Activated CD4-positive, alpha-beta T cell treated with anti-CD3 and anti-CD28 coated beads for 24 hours (primary cell): ENCODE measurements at places on chromosomes 6 and 20.

DNA sequence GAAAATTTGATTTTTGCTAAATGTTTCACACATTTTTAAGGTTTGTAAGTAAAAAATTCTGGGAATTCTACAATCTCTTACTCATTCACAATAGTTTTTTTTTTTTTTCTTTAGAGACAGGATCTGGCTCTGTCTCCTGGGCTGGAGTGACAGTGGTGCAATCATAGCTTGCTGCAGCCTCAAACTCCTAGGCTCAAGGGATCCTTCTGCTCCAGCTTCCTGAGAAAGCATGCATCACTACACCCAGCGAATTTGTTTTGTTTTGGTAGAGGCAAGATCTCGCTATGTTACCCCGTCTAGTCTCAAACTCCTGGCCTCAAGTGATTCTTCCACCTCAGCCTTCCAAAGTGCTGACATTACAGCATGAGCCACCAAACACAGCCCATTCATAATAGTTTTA, 232.8 kb downstream of the GJA1 start:
- DNase-seq, result no peak

DNA sequence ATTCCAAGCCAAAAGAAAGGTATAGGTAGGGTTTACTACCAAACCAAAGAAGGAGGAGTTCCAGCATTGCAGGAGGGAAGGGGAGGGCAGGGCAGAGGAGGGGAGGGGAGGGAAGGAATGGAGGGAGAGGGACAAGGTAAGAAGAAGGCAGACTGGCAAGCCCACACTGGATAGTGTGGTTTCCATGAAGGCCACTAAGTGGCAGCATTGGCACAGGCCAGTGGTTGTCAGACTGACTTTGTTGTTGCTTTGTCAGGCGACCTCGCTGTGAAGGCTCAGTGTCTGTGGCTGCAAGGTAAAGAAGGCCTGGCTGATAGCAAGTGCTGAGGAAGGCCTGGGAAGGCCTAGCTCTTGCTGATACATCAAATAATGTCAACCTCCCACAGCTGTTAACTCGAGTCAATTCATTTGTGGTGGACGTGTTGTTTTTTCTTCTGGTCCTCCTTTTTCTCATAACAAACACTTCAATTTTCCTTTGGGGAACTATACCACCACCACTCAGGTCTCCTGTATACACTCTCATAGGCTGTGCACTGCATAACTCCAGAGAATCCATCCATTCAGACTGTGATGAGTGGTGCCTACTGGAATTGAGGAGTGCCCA, 7.7 kb upstream of the ZNF334 start:
- DNase-seq, result peak; percentile 10

DNA sequence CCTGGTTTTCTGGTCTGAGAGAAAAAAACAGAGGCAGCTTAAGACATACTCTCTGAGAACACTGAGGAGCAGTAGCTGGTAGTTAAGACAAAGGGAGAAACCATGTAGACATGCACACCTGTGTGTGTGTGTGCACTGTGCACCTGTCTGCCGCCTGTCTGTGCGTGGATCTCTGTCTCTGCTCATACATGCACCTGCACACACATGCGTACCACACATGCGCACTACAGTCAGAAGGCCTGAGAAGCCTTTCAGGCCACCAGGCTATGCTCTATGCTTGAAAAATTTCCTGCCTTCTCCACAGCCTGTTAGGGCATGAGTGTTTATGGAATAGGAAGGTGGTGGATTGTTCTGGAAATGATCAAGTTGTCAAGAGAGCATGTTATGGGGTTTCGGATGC, 103.5 kb downstream of the CDH4 start:
- DNase-seq, result no peak

GRCh38 chr20:7497985-7498384, 442.3 kb downstream of the HAO1 start:
- DNase-seq, result no peak

GRCh38 chr6:142758629-142759025, 186.3 kb downstream of the HIVEP2 start:
- DNase-seq, result no peak

GRCh38 chr20:4053071-4053919, 37.9 kb upstream of the RNF24 start:
- no peak for DNase-seq

DNA sequence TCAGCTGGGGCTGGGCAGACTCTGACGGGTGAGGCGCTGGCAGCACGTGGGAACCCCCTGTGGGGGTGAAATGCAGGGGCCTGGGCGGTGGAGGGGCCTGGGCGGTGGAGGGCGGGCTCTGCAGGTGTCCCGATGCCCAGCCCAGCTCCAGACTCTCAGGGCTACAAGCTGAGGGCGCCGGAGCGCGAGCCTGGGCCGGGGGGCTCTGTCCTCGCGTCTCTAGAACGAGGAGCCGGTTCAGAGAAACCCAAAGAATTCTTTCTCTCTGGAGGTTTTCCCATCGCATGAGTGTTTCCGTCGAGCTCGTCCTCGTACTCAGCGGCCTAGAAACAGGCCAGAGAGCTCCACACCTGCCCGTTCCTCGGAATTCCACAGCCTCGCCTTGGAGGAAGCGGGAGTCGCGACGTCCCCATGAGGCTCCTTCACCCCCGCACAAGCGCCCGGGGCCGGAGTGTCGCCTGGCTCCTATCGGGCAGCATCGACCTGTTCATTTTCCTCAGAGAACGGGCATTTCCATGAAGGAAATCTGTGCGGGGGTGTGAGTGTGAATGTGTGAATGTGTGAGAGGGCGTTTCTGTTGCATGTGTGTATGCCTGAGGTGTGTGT, 76.9 kb downstream of the SMOC2 start:
- DNase-seq, result no peak

GRCh38 chr20:50330504-50331313, 140.1 kb downstream of the CEBPB start:
- DNase-seq, result no peak

- no peak for DNase-seq
Observed at GRCh38 chr20:35954907-35955251, 577 bp upstream of the SCAND1 start.

GRCh38 chr6:163397326-163397725, 17.2 kb upstream of the QKI start:
- DNase-seq, result no peak

GRCh38 chr6:39821046-39821740, 29.0 kb downstream of the DAAM2 start:
- no peak for DNase-seq

DNA sequence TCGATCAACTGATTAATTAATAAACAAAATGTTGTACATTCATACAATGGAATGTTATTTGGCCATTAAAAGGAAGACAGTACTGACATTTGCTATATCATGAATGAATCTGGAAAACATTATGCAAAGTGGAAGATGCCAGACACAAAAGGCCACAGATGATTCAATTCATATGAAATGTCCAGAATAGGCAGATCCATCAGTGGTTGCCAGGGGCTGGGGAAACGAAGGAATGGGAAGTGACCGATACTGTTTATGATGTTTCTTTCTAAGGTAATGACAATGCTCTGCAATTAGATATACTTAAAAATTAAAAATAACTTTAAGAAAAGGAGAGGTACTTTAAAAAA, 37.2 kb downstream of the ELOVL5 start:
- no peak for DNase-seq

GRCh38 chr6:165586706-165587105, 76.3 kb downstream of the PDE10A start:
- no peak for DNase-seq

- no peak for DNase-seq
Observed at GRCh38 chr20:61271312-61272231, 19.5 kb downstream of the CDH4 start.

- no peak for DNase-seq
Observed at GRCh38 chr6:167855825-167856425, 29.2 kb downstream of the AFDN start.

- no peak for DNase-seq
Observed at GRCh38 chr20:51140671-51141070, 117.8 kb upstream of the KCNG1 start.

DNA sequence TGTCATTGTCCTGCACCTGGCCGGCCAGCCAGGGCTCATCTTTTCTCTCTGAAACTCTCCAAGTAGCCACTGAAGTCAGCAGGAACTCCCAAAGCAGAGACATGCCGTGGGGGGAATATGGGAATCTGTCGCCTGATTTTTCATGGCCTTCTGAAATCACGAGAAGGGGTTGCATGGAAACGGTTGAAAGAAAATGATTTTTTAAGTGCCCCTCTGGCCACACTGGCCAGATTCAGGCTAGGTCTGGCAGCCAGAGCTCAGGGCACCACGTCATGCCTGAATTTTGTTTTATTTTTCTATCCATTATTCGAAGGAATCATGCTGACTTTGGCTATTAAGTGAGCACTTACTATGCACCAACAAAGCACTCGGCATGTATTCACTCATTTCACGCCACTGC, 65.2 kb downstream of the EYA2 start:
- no peak for DNase-seq

DNA sequence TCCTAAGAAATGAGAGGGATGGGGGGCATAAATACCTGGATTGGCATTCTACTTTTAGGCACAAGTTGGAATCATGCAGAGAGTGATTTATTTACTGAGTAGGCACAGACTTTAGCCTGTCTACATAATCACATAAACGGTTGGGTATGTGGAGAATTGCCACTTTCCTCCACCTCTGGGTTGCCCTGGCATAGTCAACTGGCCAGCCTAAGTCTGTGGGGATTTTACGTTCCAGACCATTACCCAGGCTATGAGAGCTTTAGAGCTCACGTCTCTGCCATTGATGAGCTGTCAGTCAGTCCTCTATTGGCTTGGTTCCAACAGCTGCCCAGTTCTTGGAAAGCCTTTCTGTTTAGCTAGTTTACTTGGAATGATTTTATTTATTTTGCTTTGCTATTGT, 5.0 kb upstream of the BHLHE23 start:
- no peak for DNase-seq

DNA sequence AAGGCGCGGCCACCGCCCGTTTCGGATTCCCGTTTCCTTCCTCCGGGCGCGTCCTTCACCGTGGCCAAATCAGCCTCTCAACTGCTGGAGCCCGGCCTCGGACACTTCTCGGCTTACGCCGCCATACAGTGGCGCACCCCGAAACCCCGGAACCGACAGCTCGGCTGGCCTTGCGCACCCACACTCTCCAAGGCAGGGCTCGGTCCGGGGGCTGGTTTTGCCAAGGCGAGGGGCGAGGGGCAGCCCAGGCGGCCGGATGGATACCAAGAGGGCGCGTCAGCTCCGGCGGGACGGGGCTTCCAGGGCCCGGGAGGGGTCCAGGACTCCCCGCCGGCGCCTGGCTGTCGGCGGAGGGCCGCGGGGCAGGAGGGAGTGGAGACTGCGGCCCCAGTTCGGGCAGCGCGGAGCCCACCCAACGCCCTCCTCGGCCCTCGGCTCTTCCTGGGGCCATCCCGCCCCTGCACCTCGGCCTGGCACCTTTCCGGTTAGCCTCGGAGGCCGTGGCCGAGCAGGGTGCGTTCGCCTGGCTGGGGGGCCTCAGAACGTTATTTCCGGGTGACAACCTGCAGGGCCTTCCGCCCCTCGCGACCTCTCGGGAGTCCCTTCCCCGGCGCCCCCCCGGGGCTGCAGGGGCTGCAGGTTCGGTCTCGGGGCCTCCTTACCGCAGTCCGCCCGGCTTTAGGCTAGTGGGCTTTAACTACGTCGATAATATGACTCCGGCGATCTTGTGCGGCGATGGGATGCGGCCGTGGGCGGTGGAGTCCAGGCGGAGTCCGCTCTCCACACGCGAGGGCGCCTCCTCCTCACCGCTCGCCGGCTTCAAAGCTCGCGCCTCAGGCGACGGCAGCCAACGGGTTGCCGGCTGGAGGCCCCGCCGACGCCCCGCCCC, 697 bp upstream of the CEP43 start:
- no peak for DNase-seq

DNA sequence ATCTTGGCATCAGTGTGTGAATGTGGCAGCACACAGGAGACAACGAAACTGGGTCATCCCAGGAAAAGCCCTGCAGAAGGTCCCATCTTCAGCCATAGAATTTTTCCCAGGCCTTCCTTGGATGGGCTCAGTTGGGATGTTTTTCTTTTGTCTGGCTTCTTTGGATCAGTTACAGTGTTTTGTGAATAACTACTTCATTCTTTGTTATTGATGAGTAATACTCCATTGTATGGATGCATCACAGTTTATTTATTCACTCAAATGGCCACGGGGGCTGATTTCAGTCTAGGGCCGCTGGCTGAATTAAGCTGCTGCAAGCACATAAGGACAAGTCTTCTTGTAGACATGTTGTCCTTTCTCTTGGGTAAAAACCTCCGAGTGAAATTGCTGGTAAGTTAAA, 81.3 kb upstream of the CD93 start:
- no peak for DNase-seq

- no peak for DNase-seq
Observed at GRCh38 chr6:37587866-37588734, 88.4 kb upstream of the CCDC167 start.

GRCh38 chr6:48403587-48403986, 292.6 kb upstream of the PTCHD4 start:
- DNase-seq, result no peak

DNA sequence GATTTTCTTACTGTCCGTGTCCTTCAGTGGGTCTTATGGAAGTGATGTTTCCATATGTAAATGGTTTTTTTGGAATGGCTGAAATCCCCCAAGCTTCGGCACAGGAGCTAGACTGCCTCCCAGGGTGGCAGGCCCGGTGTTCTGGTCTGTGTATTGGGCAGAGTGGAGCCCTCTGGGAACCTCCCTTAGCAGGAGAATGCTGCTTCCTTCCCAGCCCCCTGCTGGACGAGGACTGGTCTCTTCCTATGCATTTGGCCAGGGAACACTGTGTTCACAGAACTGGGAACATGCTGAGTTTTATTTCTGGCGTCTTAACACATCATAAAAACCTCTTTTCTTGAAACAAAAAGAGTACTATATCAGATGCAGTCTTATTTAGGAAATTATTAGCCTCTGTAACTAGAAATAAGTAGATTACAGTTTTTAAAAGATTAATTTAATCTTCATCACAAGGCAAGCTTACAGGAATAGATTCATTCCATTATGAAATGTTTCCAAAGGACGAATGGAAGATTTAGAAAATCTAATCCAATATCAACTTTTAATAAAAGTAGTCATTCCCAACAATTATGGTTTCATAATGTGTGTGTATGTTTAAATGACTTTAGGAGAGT, 56.6 kb downstream of the SYTL3 start:
- DNase-seq, result no peak

GRCh38 chr6:114055349-114055748, 84.4 kb upstream of the HDAC2 start:
- no peak for DNase-seq

DNA sequence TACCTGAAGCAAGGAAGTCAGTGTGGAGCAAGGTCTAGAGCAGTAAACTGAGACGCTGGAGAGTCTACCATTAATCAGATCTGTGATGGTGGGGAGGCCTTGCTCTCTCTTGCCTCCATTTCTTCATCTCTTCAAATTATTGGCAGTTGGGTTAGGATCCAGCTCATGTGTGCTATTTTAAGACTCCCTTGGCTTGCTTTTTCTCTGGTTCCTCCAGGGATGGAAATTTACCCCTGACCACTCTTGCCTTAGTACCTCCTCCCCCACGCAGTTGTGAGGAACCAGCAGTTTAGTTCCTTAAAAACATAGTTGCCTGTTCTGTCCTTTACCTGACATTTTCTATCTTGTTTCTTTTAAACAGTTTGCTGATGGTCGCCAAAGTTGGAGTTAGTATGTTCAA, 7.4 kb downstream of the TMEM14C start:
- no peak for DNase-seq
